ENCODE measurements at places on chromosomes 5 and 9.

GRCh38 chr5:95777441-95777840, 45.1 kb downstream of the GLRX start:
- no peak for DNase-seq

- no peak for DNase-seq
Measured at GRCh38 chr9:137708590-137709284, 89.9 kb downstream of the EHMT1 start.

GRCh38 chr9:101536351-101536750, 2.7 kb downstream of the RNF20 start:
- DNase-seq: no peak

DNA sequence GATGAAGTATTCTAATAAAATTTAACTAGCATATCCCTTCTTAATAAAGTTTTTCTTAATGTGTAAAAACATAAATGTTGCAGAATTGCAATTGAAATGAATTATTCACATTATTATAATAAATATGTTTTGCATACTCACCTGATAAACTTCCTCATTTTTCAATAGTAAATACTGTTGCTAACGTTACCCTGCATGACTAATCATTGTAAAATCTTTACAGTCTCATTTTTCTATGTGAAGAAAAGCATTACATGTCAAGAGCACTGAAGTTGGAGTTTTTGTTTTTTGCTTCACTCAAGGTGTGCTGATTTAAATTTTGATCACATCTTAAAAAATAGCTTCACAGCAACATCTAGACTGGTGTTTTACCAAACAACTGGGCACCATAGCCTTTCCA, 157.2 kb upstream of the CDH18 start:
- no peak for DNase-seq

GRCh38 chr5:159784993-159785392, 131.3 kb upstream of the ADRA1B start:
- DNase-seq: no peak

GRCh38 chr5:87061046-87061445, 206.6 kb upstream of the RASA1 start:
- DNase-seq: no peak

DNA sequence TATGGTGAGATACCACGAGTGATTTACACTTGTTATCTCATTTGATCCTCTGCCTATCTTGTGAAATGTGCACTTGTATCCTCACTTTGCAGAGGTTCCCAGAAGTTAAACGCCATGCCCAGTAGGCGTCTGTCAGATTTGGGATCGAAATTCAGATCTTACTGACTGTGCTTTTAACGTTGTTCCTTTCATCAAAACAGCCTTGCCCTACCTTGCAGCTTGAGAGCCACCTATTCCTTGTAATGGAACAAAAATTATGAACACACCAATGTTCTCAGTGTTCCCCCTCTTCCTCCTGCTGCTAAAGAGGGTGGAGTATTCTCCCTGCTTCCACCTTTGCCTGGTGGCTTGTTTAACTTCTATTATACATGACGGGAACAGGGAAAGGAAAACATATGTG, 257.0 kb downstream of the MSX2 start:
- no peak for DNase-seq

- peak; percentile 23 for DNase-seq
Measured at GRCh38 chr5:114447084-114447773, 85.4 kb downstream of the KCNN2 start.

DNA sequence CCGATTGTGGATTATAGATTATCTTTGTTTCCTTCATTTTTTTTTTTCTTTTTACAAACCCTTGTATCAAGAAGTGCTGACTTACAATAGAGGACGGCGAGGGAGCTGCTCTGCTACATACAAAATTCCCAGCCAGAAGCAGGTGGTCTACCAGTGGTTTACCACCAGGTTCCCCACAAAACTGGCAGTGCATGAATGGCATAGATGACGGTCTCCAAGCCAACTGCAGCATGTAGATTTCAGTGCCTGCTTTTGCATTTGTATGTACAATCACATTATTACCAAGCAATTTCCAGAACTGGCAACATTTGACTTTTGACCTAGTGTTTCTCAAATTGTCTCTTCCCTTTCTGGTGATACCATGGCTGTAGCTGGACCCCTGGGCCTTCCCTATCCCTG, 84.0 kb downstream of the ACER2 start:
- no peak for DNase-seq

- DNase-seq: no peak
Measured at GRCh38 chr9:93965830-93966577, 10.8 kb upstream of the BARX1 start.

DNA sequence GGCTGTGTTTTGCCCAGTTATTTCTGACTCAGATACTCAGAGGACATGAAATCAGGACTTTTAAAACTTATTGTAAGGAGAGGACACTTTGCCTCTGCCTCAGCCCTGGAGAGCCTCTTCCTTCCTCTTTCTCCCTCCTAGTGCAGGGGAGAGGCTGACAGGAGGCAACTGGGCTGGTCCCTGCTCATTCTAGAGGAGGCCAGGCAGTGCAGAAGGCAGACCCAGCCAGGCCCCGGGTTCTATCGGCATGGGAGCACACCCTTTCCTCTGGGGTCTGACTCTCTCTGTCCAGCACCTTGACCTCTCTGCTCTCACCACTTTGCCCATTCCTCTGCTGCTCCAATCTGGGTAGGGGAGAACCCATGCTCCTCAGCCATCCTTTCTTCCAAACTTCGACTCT, 16.0 kb upstream of the SMIM32 start:
- no peak for DNase-seq

DNA sequence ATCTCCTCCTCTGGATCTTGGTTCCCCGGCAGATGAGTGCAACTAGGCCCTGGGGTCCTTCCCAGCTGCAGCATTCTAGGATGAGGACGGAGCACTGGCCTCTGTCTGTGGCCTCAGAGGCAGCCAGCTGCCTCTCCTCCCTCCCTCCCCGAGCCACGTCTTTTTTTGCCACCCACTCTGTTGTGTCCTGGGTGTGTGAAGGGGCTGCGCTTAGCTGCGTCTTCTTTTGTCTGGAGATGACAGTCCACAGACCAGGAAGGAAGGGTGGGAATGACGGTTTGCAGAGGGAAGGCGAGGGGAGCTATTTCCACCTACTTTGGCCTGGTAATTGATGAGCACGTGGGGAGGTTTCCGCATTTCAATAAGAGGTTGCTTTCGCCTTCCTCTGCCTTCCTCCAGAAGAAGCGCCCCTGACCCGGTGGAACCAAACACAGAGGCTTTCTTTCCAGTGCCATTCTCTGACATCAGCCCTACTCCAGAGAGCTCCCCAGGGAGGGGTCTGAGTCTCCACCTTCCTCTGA, 34.5 kb upstream of the GABRP start:
- no peak for DNase-seq

DNA sequence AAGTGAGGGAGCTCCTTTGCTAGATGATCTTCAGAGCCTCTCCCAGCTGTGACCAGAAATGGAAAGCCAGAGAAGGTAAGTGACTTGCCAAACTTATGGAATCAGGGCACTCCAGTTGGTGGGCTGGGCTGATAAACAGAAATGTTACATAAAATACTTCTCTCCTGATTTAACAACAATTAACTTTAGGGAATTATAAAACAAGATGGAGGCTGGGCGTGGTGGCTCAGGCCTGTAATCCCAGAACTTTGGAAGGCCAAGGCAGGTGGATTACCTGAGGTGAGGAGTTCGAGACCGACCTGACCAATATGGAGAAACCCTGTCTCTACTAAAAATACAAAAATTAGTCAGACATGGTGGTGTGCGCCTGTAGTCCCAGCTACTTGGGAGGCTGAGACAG, 899 bp upstream of the MED10 start:
- no peak for DNase-seq

- DNase-seq: no peak
Measured at GRCh38 chr9:28134446-28134976, 561.2 kb upstream of the C9orf72 start.

GRCh38 chr9:33329117-33329563, 38.8 kb downstream of the NFX1 start:
- no peak for DNase-seq

GRCh38 chr5:6458833-6459232, 10.2 kb downstream of the UBE2QL1 start:
- DNase-seq: no peak

- no peak for DNase-seq
Measured at GRCh38 chr9:32171339-32171738, 213.1 kb upstream of the ACO1 start.

- DNase-seq: no peak
Measured at GRCh38 chr5:81820863-81821262, 70.0 kb upstream of the SSBP2 start.

GRCh38 chr5:561408-561807, 37.2 kb upstream of the SLC9A3 start:
- no peak for DNase-seq

- no peak for DNase-seq
Measured at GRCh38 chr9:131177898-131178297, 52.5 kb downstream of the NUP214 start.

DNA sequence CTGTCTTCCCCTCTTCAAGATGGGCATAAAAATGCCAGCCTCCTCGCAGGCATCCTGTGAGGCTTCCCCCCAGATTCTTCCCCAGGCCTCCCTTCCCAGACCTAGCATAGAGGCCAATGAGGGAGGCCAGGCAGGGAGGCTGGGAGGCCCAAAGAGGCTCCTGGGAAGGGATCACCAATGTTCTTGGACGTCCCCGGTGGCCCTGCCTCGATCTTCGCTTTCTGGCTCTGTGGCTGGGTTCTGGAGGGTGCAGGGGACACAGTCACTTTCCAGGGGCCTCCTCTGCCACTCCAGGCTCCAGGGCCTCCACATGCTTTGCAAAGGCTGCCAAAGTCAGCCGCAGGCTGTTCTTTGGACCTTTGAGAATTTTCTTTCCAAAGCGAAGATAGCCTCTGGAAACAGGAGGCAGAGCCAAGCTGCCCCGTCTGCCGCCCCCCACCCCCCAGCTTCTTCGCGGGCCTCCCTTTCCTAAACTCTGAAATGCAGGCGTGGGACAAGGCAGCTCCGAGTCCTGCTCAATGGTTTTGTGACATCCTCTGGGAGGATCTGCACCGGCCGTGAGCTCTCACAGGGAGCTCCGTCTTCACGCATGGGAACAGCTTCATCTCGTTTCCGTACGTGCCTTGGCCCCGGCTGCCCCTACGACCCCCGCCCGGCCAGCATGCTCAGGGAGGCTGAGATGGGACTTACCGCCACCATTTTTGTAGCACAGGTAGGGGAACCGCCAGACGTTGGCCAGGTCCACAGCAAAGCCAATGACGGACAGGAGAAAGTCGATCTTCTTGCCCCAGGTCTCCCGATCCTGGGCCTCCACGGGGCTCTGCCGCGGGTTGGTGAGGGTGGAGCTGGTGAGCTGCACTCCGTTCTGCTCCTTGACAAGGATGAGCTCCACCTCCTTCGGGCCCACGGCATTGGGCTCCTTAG, 2.8 kb downstream of the SLC6A3 start:
- peak; percentile 11 for DNase-seq

DNA sequence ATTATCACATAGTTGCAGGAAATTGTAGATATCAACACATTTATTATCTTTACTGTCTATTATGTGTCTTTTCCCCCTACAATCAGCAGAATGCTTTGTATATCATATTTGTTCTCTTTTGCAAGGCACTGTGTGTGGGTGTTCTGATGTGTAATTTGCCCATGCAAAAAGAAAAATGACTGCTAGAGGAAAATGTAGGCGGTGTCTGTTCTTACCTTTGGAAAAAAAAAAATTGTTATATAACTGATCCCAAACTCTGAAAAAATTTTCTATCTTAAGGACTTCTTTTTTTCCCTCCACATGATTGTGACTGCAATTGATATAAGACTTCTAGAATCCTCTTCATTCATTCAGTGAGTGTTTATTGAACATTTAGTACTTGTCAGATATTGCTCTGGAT, 24.5 kb downstream of the MRPS30 start:
- DNase-seq: no peak

GRCh38 chr5:71912021-71912420, 192.9 kb downstream of the CARTPT start:
- no peak for DNase-seq

- DNase-seq: no peak
Measured at GRCh38 chr9:97851446-97851883, 1.6 kb upstream of the FOXE1 start.

GRCh38 chr5:68088302-68088701, 127.3 kb upstream of the PIK3R1 start:
- DNase-seq: no peak

DNA sequence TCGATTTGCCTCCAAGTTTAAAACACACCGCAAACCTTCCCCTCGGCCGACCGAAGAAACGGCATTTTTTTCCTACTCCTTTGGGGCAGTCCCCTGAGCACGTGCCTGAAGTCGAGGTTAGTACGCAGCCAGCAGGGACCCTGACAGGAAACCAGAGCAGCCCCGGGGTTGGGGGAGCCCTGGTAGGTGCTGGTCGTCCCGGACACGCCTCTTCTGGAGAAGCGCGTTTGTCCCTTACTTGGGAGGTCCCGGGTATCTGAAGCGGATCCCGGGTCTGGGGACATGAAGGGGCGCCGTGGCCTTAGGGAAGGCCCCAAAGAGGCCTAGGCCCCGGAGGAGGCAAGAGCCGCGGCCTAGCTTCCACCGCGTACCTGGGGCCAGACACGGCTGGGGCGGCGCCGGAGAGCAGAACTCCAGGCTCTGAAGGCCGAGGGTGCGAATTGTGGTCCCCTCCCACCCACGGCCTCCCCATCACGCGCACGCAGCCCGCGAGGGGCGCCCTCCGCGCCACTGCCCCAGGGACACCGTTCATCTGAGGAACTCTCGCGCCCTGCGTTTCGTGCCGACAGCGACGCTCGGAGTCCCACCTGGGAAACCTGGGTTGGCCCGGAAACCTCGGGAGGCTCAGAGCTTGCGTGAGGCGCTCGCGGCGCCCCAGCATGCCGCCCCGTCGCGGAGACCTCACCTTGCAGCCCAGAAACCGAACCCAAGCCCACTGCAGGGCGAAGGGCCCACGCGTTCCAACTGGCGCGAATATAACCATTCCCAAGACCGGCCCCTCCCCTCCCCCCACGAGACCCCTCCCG, 10.4 kb downstream of the OTP start:
- no peak for DNase-seq

GRCh38 chr9:75649060-75649459, 241.4 kb upstream of the PCSK5 start:
- no peak for DNase-seq

- DNase-seq: no peak
Measured at GRCh38 chr5:147504535-147504934, 5.3 kb downstream of the DPYSL3 start.

DNA sequence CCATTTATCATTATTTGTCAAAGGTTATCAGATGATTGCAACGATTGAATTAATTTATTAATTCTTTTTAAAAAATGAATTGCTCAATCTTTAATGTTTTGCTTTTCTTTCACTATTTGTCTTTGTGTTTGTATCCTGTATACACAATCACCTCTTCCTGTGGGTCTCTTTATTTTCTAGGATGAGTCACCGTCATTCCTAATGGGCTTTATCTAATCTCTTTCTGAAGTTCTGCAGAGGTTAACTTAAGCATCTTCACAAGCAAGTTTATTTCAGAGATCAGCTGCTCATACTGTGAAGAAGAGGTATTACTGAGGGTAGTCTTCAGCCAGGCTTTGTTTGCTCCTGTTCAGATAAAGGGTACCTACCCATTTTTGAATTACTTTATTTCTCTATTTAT, 323.9 kb downstream of the NNT start:
- DNase-seq: no peak
